A172 (cell line): ENCODE measurements at places on chromosomes 3 and 15.

DNA sequence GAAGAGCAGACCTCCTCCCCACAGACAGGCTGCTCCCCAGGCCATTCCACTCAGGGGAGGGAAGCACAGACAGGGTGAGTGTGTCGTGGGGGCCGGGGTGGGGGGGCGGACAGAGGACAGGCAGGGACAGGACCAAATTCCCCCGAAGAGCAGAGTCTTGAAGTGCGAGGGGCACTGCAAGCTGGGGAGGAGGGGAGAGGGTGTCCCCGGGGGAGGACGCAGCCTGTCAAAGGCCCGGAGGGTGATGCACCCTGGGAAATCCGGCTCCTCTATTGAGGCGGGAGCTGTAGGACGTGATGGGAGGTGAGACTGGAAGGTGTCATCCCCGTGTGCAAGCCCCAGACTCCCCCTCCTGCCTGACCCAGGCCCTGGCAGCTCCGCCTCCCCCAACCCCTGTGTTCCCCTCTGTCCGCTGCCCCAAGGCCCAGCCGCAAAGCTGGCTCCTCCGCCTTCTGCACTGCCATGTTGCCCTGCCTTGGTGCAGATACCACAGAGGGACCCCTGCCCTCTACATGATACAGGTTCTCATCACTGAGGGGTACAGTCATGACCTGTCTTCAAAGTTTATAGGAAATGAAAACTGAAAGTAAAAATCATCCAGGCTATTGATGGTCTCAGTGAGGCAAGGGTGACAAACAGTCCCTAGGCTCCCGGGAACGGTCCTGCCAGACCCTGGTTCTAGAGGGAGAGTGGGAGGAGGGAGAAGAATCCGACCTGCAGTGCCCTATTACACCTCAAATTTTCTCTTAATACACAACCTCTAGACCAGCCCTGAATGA is 76.3 kb upstream of the IQSEC1 start:
- DNase-seq = no peak

DNA sequence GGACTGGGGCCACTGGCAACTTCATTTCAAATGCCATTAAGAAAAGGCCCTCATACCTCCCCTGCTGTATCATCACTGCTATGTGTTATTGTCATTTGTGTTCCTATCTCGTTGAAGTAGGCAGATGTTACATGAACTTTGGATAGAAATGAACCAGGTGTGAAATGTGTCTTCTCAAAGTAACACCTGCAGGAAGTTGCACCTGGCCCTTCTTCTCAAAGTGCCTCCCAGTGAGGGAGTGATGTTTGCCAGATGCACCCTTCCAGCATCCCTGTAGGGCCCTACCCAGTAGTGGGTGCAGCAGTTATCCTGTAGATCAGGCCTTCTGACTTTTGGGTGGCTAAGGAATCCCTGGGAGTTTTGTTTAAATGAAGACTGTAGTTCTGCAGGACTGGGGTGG is 197.7 kb upstream of the CTNNB1 start:
- DNase-seq = no peak

GRCh38 chr15:57680021-57680420 is 26.5 kb upstream of the POLR2M start:
- peak; percentile 80 for DNase-seq

DNA sequence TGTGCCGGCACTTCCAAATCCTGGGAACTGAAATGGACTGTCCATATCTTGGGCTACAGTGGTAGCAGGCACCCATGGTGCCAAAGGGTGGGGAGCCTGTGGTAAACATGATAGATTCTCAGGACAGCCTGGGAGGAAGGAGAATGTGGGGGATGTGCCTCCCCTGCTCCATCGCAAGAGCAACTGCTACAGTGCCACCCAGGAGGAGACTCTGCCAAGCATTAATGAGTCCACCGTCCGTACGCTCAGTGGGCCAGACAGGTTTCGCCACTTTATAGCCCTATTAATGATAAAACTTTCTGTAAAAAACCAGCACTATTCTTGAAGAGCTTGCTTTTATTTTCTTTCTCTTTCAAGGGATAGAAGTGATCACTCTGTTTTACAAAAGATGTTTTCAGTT is 75.2 kb downstream of the FMN1 start:
- DNase-seq = no peak

GRCh38 chr3:176302271-176302670 is 895.0 kb downstream of the TBL1XR1 start:
- no peak for DNase-seq

- DNase-seq = no peak
Observed at GRCh38 chr15:70308011-70308734, 210.5 kb upstream of the TLE3 start.

GRCh38 chr3:68699541-68699940 is 232.8 kb downstream of the TAFA4 start:
- no peak for DNase-seq

DNA sequence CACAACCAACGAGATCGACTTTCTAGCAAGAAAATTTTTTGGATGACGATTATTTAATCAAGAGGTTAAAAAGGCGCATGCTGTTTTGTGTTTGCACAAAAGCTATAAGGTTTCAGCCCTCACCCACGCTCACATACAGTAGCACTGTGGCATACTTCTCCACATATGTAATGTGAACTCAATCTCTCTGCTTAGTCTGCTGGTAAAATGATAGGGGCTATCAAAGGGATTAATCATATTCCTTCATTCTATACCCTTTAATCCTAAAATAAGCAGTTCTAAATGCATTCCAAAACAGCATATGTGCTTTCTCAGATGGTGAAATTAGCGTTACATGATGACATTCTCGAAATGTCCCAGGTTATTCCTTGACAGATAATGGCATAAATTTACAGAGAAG is 196.9 kb upstream of the PRICKLE2 start:
- DNase-seq = no peak

DNA sequence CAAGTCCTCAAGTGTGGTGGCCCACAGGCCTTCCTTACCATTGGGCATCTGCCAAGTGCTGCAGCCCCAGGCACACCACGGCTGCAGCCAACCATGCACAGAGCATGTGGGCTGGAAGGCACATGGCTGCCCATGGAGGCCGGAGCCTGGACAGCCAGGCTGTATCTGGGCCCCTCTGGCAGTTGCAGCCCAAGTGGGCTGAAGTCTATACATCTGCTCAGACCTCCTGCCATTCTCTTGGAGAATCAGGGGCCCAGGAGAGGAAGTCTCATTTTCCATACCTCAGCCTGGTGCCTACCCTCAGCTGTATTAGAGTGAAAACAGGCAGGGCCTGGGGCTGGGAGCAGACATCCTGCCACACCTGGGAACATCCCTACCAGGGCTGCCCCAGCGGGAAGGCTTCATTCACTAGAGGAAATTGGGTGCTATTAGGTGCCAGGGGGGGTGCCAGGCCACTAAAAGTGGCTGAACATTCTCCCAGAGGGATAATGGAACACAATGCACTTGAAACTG is 48.0 kb upstream of the SLCO2A1 start:
- no peak for DNase-seq

GRCh38 chr3:160929595-160929994 is 173.6 kb downstream of the PPM1L start:
- DNase-seq = peak; percentile 10

GRCh38 chr15:90883526-90883975 is 753 bp upstream of the FES start:
- DNase-seq = no peak

DNA sequence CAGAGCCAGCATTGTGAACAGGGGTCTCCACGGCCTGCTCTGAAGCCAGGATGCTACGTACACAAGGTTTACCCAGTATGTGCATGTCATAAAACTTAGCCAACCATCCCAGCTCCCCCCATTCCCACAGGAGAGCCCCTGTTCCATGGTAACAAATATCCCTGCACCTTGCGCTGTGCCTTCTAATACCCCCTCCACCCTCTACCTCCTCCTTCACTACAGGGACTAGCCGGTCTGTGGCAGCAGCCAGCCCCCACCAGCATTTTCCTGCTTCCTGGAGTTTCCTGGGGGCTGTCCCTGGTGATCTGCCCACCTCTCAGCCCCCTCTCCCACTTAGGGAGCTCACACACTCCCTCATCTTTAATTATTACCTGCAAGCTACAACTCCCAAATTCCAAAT is 20.4 kb downstream of the ACSBG1 start:
- no peak for DNase-seq

GRCh38 chr3:41148478-41148877 is 50.8 kb upstream of the CTNNB1 start:
- DNase-seq = no peak

GRCh38 chr15:93196135-93196670 is 107.2 kb upstream of the RGMA start:
- DNase-seq = no peak

GRCh38 chr15:92624401-92624991 is 31.1 kb downstream of the FAM174B start:
- no peak for DNase-seq

DNA sequence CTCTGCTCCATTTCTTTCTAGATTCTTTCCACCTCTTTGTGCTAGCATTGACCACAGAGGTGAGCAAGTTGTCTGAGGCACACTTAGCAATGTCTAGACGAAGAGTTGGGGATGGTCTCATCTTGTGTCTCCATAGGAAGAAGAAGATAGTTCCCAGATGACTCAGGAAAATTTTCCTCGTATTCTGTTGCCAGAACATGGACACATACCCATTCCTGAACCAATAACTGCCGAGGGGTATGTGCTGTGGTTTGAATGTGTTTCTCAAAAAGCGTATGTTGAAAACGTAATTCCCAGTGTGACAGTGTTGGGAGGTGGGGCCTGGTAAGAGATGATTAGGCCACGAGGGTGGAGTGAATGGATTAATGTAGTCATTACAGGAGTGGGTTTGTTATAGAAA is 107.5 kb upstream of the GALNT15 start:
- DNase-seq = peak; percentile 46

DNA sequence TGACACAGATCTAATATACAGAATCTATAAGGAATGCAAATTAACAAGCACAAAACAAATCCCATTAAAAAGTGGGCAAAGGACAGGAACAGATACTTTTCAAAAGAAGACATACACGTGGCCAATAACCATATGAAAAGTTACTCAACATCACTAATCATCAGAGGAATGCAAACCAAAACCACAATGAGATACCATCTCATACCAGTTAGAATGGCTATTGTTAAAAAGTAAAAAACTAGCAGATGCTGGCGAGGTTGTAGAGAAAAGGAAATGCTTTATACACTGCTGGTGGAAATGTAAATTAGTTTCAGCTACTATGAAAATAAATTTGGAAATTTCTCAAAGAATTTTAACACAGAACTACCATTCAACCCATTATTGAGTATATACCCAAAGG is 50.7 kb downstream of the ADAMTS17 start:
- DNase-seq = peak; percentile 38

DNA sequence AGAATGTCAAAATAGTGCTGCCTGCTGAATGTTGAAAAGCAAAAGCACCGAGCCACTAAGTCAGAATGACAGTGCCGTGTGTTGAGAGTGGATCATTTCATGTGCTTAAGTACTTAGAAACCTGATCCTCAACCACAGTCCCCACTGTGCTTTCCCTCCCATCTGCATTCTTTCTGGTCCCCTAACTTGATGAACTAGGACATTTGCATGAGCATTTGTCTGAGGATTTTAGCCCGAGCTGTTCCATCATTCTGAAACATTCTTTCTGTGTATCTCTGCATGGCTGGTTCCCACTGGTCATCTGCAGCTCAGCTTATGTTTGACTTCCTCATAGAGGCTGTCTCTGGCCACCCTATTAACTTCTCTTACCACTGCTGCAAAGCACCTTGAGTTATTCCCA is 42.0 kb downstream of the SST start:
- no peak for DNase-seq

DNA sequence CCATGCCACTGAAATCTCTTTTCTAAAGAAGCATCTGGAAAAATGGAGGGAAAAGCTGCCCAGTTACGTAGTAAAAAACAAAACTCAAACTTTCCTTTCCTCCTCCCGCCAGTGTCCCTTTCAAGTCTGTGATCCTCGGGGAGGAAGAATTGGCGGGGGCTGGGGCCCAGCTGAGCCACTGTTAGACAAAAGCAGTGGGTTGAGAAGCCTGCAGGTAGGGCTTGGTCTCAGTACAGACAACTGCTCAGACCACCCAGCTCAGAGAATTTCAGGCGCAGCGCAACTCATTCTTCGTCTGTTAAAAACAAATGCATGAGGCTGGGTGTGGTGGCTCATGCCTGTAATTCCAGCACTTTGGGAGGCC is 117.1 kb downstream of the MYLK start:
- no peak for DNase-seq

DNA sequence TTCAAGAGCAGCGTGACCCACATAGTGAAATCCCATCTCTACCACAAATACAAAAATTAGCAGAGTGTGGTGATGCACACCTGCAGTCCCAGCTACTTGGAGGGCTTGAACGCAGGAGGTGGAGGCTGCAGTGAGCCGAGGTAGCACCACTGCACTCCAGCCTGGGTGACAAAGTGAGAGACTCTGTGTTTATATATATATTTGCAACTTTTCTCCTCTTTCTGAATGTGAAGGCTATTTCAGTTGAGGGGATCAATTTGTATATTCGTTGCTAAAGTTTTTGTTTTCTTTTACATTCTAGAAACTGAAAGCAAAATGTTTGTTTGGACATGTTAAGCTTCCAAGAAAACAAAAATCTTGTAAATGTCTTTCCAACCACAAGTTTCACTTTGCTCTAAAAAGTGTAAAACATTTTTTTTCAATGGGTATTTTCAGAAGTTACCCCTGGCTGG is 29.8 kb upstream of the FAM98B start:
- DNase-seq = no peak

GRCh38 chr15:65211482-65211982 is 259 bp upstream of the CILP start:
- no peak for DNase-seq

DNA sequence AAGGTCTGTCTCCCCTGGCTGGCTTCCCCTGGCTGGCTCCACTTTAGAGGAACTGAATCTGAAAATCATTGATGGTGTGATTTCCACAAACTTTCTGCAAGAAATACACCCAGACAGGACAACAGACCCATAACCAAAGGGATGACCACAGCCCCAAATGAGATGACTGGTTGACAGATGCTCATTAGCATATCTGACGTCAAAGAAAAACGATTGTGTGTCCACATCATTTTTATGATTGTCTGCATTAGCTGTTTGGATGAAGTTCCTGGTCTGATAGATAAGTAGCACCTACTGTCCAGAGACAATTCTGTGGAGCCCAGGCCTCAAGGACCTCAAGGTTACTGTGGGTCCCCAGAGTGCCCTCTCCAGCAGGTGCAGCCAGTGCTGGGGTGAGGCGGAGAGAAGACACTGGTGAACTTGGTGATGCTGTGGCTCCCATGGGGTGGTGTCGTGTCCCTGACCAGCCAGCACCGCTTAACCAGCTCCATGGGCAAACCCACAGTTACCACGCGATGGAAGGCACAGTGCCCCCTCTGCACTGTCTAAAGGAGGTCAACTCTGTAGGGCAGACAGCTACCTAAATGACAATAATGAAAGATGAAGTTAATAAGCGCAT is 127.4 kb downstream of the NSMCE3 start:
- DNase-seq = no peak
